Thoracic aorta (tissue), 2 donors: ENCODE measurements at places on chromosomes 3 and 15. TPM values are rescaled to one million over a fixed set of nuclear protein-coding genes. Genes with fewer than 3 reads are reported as not detected.

DNA sequence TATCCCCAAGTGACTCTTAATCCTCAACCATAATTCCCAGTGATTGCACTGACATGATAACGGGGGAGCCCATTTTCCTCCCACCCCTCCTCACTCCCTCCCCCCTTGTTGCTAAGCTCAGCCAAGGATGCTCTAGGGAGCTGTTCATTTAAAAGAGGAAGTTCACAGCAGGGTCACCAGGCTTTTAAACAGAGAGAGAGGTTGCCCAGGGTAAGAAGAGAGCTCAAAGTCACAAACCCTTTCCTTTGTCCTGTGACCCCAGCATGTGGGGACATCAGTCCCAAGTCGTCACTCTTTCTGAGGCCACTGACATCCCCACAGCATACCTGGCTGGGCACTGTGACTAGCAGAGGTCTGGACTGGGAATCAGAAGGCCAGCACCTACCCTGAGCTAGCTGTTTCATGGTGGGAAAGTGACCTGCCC is 144.1 kb downstream of the RORA start:
- DNase-seq: no peak

GRCh38 chr15:76199106-76200082 is 111.9 kb downstream of the ETFA start:
- peak; percentile 52 for DNase-seq

DNA sequence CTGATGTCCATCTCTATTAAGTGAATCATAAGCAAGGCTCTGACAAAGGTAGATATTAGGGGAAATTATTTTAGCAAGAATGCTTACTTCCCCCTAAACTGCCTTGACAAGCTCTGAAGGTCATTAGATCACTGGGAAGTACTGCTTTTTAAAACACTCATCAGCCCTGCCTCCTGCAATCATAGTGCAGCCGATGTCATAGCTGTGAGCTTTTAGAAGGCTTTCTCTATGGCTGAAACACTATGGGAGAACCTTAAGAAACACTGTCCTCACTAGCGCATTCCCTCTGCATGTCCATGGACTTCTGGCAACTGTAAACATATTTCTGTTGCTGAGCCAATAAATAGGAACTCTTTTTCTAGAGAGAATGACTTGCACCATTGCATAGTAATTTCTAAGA is 38.7 kb upstream of the PTPRG start:
- DNase-seq: no peak

- no peak for DNase-seq
Measured at GRCh38 chr3:142929109-142929508, 34.4 kb downstream of the PAQR9 start.

DNA sequence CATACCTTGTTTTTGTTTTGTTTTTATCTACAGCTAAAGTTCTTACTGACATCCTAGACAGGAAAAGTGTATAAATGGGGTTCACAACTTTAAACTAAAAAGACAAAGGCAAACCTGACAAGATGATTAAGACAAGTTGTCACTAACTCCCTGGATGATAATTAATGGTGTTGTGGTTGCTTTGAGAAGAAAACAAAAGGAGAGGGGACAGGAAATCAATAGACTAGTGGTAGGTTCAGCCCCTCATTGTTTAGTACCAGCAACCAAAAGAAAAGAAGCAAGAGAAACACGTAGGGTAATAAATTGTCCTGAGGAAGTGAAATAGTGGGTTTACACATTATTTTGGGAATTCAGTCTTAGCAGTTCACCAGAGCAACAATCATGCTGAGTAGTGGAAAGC is 78.8 kb downstream of the BFSP2 start:
- no peak for DNase-seq

GRCh38 chr3:115388166-115388565 is 235.1 kb upstream of the GAP43 start:
- no peak for DNase-seq

- DNase-seq: no peak
Measured at GRCh38 chr3:133282236-133282635, 117.6 kb upstream of the BFSP2 start.

DNA sequence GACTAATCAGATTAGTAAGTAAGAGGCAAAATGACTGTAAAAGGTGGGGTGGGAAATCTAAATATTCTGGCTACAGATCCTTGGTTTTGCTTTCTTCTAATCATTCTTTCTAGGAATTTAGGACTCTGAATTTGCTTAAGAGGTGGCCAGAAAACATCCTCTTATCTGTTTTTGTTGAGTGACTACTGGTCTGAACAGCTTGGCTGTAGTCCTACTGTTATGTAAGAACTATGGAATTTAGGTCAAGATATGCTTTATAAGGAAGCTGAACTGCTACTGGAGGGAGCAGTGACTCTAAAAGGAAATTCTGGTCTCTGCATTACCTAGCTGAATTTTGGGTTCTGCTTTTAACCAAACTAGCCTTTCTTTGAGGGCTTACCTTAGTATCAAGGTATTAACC is 33.5 kb upstream of the CSPG5 start:
- no peak for DNase-seq

The KLHL40 gene
- not detected for total RNA-seq

The TM4SF4 gene
- not detected for total RNA-seq

The CHL1 gene
- 2.0 TPM for total RNA-seq

The GATA2 gene
- total RNA-seq: 5.2 TPM
